ENCODE measurements at places on chromosomes 7 and 10.
A peak's percentile ranks its signal among the peaks of the same experiment; 100 is the strongest.

- DNase-seq, result peak; percentile 59
These were observed 255.1 kb upstream of the MKLN1 start for GRCh38 chr7:131072505-131073091.

DNA sequence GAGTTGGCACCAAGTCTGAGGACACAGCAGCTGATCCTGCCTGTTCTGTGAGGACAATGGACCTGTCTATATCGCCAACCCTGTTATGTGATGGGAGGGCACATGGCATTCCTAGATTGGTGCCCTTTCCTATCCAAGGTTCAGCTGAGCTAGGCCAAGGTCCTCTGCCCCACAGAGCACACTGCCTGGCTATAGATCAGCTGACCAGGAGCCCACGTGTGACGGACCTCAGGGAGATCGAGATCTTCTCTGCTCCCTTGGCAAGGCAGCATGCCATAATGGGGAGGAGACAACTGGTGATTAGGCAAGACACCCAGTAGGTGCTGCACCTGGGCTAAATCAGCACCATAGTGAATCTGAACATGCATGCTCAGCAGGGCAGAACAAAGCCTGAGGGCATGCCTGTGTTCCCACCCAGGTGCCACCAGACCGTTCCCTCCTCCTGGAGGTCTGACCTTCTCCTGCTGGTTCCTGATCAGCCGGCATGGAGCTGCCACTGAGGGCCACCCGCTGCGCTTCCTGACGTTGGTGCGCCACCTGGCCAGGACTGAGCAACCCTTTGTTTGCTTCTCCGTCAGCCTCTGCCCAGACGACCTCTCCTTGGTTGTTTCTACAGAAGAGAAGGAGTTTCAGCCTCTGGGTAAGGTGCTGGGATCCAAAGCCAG, 93.7 kb downstream of the WDFY4 start:
- no peak for DNase-seq

GRCh38 chr10:119501690-119502089, 40.8 kb downstream of the RGS10 start:
- no peak for DNase-seq

DNA sequence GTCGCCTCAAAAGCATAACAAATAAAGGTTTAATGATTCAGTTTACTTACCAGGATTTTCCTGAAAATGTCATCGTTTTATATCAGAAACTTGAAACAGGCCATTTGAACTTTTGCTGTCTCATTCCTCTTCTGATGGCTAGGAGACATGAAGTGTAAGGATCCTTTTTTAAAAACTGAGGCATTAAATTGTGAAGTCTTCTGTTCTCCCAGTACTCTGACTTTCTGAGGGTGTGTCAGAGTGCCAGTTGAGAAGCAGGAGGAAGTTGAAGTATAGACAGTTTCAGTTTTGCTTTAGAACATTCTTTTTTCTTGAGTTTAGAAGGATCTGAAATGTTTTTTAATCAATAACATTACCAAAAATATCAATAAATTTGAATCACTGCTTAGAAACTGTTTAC, at the start of gene SAMD9L:
SAMD9L (minus strand) TSS at position 242 of the 400 bp plus-strand sequence. CDS start 12,414 bp downstream, outside the sequence.
- no peak for DNase-seq

DNA sequence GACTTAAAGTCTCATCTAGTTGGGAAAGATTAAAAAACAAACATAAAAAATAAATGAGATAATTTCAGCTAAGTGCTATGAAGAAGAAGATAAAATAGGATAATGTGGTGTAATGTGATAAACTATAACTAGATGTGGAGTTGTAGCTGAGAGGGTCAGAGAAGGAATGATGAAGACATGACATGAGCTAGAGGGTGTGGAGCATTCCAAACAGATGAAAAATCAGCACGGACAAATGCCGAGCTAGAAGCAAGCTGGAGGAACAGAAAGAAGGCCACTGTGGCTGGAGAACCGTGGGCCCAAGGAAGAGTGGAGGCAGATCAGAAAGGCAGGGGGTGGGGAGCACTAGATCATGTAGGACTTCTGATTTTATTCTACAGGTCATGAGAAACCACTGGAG, 70.6 kb downstream of the CDK6 start:
- DNase-seq, result no peak

GRCh38 chr7:51446356-51446755, 129.7 kb upstream of the COBL start:
- no peak for DNase-seq

DNA sequence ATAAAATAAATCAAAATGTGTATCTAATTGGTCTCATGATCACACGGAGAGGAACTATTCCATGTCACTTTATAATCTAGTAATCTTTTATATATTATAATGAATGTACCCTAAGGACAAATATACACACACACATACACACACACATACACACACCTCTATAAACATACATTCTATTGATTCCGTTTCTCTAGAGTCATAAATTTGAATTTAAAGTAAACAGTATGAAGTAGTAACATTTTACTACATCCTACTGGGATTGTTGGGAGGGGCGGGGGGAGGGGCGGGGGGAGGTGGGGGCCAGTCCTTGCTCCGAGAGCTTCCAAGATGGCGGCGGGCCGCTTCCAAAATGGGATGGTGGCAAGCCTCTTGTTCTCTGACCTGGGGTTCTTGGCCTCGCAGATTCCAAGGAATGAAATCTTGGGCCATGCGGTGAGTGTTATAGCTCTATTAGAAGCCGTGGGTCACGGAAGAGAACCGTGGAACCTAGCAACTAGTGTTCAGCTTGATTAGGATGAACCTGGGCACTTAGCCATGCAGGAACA, 143.2 kb downstream of the REEP3 start:
- no peak for DNase-seq

DNA sequence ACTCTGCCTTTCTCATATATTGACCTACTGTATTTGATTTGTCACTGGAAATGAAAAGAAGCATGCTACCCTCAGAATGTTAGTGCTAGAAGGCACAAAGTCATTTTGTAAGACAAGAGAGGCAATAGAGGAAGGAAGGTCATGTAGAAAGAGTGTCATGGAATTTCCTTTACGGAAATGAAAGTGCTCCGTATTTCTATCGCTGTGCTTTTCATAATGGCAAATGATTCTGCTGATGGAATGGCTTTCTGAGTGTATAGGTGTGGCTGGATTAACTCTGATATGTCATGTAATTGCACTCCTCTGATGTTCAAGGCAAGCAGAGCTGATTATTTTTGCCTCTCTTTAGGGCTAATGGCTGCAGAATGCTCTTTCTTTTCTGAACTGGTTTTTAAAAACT, 15.5 kb upstream of the STEAP4 start:
- no peak for DNase-seq

- no peak for DNase-seq
These were observed 37.3 kb downstream of the DNAH11 start for GRCh38 chr7:21580073-21580521.

- DNase-seq, result no peak
These were observed 211.6 kb downstream of the DGKI start for GRCh38 chr7:137635132-137635531.

DNA sequence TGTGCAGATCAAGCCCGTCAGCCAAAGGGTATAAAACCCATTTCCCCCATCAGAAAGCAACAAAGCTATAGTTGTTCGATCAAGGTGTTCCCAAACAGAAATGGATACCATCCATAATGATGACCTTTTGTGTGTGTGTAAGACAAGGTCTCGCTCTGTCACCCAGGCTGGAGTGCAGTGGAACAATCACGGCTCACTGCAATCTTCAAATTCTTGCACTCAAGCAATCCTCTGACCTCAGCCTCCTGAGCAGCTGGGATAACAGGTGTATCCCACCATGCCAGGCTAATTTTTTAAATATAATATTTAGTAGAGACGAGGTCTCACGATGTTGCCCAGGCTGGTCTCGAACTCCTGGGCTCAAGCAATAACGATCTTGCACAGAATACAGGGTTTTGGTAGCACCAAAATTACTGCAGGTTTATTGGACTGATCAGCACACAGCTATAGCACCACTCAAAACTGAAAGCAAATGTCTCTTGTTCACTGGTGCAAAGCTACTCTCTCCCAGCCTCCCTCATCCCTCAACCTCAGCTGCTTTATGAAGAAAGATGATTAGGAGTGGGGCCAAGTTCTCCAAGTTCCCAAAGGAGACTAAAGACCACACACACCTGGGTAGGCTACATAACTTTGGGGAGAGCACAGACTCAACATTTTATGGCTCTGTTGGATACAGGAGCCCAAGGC, 80.5 kb downstream of the ABI1 start:
- no peak for DNase-seq

DNA sequence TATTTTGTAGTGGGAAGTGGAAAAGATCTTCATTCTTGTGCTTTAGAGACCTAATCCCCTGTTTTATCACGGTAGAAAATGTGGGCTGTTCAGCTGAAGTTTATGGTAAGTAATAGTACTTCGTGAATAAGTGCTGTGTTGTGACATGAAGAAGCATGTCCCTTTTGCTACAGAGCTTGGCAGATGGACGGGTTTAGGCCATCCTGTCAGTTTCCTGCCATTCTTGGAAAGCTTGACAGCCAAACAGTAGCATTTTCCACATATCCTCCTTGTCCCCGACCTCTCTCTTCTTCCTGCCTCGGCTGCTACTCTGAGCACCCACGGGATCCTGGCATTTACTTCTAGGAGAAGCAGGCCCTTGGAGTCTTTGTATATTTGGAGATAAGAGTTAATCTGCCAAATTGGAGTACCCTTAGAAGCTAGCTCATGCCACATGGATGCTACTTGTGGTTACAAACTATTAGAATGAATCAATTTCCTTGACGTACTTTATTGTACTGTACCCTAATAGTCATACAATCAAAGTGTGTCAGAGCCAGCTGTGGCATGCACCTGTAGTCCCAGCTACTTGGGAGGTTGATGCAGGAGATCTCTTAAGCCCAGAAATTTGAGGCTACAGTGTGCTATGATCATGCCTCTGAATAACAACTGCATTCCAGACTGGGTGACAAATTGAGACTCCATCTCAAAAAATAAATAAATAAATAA, 39.2 kb downstream of the PNLIPRP3 start:
- no peak for DNase-seq

- DNase-seq, result peak; percentile 17
These were observed 344.1 kb upstream of the HPS1 start for GRCh38 chr10:98790817-98791216.

DNA sequence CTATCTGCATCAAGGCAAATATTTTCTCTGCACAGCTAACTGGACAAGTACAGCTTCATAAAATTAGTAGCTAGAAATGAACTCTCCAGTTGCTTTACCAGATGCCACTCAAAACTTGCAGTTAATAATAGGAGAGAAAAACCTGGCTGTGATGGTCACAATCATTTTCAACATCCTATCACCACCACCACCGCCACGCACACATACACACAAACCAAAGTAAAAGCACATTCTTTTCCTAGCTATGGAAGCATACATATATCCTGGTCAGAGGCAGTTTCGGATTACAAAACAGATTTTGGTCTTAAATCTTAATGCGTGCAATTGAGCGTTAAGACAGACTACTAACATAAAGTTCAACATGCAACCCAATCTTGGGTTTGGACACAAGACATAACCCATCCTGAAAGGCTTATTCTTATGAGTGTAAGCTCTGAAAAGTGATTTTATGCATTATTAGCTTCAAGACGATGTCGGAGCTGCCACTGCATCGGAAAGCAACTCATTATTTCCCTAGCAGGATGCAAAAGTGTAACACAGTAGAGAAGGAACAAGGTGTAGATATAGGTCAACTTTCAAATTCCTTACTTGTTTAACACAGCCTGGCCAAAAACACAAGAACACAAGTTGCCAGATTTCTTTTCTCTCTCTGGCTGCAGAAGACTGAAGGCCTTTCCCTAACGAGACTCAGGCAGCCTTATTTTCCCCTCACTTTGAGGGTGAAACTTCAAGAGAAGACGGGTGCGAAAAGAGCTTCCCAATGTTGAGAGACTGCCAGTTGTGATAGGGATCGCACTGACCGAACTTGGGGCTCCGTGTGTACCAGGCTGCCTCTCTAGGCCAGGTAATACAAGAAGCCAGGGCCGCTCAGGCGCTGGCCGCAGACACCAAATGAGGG, 1.2 kb downstream of the CACUL1 start:
- DNase-seq, result no peak

DNA sequence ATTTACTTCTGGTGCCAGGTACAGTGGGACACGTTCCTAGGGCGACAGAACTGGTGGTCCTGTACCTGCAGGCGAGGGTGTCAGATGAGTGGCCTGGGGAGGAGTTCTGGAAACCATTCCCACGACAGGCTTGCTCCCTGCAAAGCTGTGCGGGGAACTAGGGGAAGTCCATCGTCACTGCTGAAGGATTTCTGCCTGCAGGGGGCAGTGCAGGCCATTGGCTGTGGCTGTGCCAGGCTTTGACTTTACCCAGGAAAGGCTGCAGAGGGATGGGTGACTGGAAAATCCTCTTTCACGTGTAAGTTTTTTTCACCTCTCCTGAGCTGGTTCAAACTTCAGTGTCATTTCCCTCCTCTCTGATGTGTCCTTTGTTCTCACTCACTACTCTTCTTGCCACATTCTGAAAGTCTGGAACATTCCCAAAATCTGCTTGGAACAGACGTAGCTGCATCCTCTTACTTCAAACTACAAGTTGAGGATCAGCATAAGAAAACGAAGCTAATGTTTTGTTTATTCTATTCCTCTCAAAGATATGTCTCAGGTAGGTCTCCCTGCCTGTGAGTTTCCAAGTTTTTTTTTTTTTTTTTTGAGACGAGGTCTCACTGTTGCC, 126.5 kb downstream of the SH2D4B start:
- peak; percentile 89 for DNase-seq

DNA sequence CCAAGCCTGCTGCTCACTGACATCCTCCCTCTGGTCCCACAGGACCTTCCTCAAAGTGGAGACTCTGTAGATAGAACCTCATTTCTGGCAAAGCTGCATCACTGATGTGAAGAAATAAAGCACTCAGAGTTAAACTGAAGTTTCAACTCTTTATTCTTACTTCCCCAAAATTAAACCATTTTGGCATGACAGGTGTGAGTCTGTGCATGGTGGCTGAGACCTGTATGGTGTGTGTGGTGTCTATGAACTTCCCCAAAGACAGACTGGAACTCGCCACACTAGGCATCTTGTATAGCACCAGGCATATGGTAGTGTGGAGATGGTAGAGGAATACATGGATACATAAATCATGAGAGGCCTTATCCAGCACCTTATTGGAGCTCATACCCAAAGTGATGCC, 6.6 kb upstream of the WDFY4 start:
- DNase-seq, result no peak

GRCh38 chr10:117222976-117223692, 17.8 kb upstream of the SLC18A2 start:
- peak; percentile 16 for DNase-seq

GRCh38 chr7:129308047-129308446, 83.2 kb downstream of the AHCYL2 start:
- no peak for DNase-seq

- DNase-seq, result no peak
These were observed 92.5 kb downstream of the CFAP58 start for GRCh38 chr10:104446151-104446550.

DNA sequence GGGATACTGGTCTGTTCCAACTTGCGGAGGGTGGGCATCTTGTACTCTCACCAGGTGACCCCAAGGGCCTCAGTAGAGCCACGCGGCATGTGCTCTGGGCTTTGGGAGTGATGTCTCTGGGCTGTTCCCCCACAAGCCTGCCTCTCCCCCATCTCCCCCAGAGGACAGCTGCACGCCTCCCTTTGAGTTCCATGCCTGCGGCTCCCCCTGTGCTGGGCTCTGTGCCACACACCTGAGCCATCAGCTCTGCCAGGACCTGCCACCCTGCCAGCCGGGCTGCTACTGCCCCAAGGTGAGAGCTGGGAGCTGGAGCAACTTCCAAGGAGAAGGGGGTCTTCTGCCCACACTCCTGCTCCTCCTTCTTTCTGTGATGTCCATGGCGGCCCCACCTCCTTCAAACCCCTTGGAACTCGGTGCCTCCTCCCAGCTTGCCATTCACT, 15.0 kb upstream of the ZNF862 start:
- DNase-seq, result no peak

GRCh38 chr10:21929070-21929469, 74.5 kb downstream of the DNAJC1 start:
- DNase-seq, result peak; percentile 20
